NB4 (cell line): ENCODE measurements at places on chromosomes 16 and 17.

DNA sequence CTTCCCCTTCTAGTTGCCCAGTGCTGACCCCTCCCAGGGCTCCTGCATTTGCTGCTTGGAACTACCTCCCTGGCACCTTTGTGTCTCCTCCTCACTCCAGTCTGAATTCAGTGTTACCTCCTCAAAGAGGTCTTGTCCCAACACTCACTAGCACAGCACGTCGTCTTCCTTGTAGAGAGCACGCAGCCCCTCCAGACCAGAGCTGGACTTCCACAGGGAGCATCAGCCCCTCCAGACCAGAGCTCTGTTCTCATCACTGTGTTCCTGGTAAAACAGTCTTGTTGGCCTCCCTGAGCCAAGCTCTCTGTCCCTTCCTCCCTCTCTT lies 27.8 kb upstream of the MGAT5B start:
- no peak for DNase-seq

- no peak for DNase-seq
Measured at GRCh38 chr17:67649891-67650290, 67.8 kb upstream of the NOL11 start.

DNA sequence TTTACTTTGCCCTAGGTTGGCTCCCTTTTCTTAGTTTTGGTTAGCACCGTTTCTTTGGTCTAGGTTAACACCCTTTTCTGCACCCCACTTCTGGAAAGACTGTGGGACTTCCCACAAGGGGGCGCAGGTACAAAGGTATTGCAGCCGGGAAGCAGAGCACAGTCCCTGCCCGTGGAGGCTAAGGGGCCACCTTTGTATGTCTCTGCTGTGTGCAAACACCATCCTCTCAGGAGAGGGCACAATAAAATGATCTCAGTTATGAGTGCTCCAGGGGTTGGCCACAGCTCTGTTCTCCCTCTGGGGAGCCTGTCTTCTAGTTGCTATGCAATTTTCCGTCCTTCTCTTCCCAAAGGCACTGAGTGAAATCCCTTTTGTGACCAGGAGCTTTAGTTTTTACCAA lies 28.4 kb upstream of the TMC5 start:
- DNase-seq: peak; percentile 56

- no peak for DNase-seq
Measured at GRCh38 chr17:51828901-51829300, 329.6 kb downstream of the CA10 start.

GRCh38 chr17:73657473-73658116 lies 13.3 kb upstream of the SDK2 start:
- peak; percentile 40 for DNase-seq

GRCh38 chr17:16456742-16457316 lies 35.2 kb downstream of the LRRC75A start:
- no peak for DNase-seq

- DNase-seq: no peak
Measured at GRCh38 chr17:21505819-21506815, 130.0 kb downstream of the KCNJ12 start.

DNA sequence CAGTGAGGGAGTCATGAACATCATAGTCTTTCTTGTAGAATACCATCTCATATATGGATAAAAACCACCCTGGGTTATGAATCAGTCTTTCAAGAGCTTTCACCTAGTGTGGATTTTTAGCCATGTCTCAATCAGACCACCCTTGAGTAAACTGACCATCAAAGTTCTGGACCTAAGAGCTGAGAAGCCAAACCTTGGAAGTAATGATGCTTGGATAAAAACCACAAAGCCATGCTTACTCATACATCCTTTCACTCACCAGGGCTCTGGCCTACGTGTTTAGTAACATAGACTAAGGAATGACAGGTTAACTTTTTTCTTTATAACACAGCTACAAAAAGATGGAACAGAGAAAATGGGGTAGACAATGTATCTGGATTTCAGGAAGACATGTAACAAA lies 167.2 kb downstream of the STX8 start:
- no peak for DNase-seq

DNA sequence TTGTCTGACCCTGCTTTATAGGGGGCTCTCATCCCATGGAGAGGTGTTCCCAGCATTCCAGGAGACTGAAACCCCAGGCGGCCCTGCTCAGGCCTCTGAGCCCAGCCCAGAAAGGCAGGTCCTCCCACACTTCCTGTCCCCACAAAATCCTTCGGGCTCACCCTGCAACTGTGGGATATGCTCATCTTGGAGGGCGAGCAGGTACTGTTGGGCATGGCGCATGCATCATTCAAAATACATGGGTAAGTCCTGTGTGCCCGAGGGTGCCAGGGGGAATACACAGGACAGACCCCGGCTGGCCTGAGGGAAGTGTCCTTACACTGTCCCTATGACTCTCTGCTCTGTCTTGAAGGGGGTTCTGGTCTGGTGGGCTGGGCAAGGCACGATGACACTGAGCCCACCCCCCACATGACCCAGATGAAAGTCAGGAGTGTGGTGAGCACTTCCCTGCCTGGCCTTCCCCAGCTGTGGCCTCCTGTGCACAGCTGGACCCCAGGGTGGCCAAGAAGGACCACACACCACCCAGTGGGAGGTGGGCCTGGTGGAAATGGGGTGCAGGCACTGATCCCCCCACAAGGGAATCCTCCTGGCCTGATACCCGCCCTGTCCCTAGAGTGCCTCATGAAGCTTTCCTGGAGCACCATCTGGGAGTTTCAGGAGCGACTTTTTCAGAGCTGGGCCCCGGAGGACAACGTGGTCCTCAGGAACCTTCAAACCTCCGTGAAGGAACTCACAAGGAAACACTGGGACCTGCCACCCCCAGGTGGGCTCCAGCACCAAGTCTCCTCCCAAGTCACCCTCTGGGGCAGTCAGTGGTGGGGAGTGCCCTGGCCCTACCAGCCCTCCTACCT lies 46.7 kb downstream of the USP22 start:
- no peak for DNase-seq

DNA sequence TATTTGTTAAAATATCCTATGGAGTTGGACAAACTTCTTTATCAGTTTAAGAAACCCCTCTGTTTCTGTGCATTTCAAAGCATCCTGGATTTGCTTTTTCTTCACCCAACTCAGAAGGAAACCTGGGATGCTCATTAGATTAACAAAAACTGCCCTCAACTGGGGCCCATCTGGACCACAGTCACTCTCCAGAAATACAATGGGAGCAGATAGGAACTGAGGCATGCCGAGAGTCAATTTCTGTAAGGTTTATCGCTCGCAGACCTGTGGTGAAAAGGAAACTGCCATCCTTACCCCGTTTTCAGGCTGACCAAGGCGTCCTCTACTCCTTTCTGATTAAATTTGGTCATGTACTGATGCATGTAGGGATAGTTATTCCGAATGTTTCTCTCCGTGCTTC lies 360.3 kb downstream of the GRIN2A start:
- no peak for DNase-seq

DNA sequence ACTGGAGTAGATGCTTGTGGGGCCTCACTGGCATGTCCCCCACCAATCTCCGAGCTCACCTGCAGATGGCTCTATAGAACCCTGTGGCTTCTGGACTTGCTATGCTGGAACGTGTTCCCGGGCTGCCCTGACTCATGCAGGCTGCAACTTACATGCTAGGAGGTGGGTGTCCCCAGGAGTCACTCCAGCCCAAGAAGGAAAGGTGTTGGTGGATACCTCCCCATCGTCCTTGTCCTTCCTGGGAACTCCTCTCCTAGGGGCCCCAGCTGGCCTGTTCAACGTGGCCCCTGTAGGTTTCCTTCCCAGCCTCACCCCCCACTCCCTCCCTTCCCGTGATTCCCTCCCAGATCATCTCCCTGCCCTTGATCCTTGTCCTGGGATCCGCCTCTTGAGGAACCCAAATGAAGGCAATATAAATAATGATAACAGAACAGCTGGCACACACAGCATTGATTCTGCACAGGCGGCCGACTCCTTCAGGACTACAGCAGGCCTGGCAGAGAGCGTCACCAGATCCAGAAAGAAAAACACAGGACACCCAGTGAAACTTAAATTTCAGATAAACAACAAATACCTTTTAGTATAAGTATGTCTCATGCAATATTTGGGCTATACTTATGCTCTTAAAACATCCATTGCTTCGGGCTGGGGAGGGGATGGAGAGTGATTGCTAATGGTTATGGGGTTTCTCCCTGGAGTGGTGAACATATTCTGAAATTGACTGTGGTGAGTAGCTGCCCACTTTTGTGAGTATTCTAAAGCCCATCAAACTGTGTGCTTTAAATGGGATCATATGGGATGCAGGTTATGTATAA lies 221.1 kb upstream of the GSE1 start:
- no peak for DNase-seq

DNA sequence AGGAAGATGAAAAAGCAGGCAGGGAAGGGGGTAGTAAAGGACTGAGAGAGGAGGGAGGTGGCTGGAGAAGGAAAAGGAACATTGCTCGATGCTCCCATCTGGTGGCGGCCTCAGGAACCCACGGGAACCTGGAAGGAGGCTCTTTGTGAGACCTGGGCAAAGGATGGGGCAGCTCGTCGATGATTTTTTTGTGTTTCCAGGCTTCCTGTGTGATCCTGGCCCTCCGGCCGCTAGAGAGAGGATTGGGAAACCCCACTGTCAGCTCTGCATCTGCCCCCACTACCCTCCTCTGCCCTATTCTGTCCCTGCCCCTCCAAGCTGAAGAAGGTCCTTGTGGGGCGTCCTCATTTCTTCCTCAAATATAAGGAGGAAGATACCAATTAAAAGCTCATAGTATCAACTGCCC lies 6.6 kb downstream of the WFIKKN2 start:
- DNase-seq: peak; percentile 64

- peak; percentile 21 for DNase-seq
Measured at GRCh38 chr17:48068491-48068961, 20.4 kb downstream of the NFE2L1 start.

DNA sequence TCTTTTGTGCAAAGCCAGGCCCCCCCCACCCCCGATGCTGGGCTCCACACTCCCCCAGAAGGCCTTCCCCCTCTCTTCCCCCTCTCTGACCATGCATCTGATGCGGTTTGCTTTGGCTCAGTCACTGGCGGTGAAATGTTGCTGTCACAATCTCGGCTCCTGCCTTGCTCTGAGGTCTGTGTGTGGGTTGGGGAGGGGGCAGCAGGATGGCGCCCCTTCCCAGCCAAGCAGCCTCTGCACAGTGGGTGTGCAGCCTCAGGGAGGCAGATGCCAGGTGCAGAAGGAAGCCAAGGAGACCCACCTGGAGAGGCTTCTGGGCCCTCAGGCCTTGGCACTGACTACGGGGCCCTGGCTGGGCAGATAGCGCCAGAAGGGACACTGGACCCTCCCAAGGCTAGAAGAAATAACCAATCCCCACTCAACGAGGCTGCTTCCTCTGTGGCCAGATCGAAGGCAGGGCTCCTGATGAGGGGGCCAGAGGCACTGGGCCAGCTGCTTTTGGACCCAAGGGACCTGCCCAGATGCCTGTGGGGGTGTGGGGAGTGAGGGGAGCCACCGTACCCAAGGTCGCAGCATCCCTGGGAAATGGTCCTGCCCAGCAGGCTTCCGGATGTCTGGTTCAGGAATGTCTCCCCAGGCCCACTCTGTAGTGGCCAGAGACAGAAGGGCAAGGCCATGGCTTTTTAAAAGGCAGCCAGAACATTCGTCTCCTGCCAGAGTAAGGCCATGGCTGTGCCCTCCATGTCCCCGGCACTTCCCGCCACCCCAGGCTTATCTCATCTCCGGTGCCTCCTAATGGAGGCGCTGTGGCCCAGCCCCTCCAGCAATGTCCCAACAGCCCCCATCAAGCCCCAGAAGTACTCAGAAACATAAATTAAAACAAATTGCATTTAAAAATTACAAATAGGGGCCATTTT lies 43.4 kb upstream of the SLC38A10 start:
- peak; percentile 58 for DNase-seq

GRCh38 chr17:32249475-32249874 lies 16.2 kb upstream of the RHBDL3 start:
- no peak for DNase-seq

- DNase-seq: peak; percentile 97
Measured at GRCh38 chr17:77465358-77466041, 324.7 kb downstream of the SEC14L1 start.

DNA sequence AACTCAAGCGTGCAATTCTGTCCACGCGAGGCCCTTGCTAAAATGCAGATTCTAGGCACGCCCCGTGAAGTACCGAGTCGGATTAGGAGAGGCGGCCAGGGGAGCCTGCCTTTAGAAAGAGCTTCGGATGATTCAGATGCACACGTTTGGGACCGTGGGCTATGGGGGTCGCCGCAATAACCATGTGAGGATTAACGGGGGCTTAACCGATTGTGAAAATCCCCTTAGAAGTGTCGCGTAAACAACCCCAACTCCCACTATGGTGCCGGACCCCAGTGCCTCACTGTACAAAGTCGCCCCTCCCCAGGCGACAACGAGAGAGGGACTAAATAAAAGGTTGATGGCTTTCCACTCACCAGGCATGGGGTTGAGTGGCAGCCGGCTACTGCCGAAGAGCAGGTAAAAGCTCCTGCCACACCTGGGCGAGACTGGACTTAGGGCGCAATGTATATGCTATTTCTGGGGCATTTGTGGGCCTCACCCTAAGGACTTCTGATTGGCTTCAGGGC lies 635 bp upstream of the SP2 start:
- peak; percentile 42 for DNase-seq

DNA sequence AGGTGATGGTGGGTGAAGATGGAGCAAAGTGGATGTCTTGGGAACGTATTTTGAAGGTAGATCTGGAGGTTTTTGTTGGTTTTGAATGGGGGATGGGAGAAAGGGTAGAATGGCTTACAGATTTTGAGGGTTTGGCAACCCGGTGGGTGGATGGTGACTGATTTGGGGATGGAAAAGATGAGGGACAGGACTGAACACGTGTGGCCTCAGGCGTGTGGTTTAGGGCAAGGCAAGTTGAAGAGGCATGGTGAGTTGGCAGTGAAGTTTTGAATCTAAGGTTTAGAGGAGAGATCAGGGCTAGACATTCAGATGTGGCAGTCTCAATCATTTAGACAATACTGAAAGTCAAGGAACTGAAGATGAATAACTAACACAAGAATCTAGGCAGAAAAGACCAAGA lies 5.0 kb upstream of the DCTPP1 start:
- DNase-seq: no peak

- DNase-seq: no peak
Measured at GRCh38 chr16:55283812-55284717, 39.9 kb upstream of the IRX6 start.

DNA sequence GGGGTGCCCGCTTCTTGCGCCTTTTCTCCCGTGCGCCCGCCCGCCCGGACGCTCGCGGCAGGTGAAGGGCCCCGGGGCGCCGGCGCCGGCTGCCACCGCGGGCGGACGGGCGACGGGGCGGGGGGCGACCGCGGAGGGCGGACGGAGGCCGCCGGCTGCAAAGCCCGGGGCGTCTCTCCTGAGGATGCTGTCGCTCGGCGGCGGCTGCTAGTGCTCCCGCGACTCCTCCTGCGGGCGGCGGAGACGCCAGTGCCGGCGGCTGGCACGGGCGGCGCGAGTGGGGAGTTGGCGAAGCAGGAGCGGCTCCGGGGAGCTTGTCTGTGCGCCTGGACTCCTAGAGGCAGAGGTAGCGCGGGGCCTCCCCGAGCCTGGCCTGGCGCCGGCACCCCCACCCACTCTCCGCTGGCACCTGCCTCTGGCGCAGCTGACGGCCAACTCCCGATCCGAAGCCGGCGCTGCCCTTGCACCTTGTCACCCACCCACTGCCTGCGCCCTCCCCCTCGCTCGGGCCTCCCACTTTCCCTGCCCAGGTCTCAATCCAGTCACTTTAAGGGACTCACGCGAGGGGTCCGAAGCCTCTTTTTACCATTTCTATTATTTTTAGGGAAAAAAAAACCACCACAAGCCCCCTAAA lies at the start of gene FAM20A:
TSS of gene FAM20A (minus strand) at position 437 of the 634 bp plus-strand sequence. CDS start 701 bp downstream, outside the sequence.
- DNase-seq: no peak

- no peak for DNase-seq
Measured at GRCh38 chr17:3038941-3039340, 24.5 kb downstream of the OR1D5 start.

GRCh38 chr16:4288148-4288921 lies 15.5 kb upstream of the TFAP4 start:
- peak; percentile 72 for DNase-seq

- peak; percentile 80 for DNase-seq
Measured at GRCh38 chr17:42531455-42532354, 4.3 kb upstream of the NAGLU start.
